ENCODE measurements at places on chromosomes 1 and 21.

DNA sequence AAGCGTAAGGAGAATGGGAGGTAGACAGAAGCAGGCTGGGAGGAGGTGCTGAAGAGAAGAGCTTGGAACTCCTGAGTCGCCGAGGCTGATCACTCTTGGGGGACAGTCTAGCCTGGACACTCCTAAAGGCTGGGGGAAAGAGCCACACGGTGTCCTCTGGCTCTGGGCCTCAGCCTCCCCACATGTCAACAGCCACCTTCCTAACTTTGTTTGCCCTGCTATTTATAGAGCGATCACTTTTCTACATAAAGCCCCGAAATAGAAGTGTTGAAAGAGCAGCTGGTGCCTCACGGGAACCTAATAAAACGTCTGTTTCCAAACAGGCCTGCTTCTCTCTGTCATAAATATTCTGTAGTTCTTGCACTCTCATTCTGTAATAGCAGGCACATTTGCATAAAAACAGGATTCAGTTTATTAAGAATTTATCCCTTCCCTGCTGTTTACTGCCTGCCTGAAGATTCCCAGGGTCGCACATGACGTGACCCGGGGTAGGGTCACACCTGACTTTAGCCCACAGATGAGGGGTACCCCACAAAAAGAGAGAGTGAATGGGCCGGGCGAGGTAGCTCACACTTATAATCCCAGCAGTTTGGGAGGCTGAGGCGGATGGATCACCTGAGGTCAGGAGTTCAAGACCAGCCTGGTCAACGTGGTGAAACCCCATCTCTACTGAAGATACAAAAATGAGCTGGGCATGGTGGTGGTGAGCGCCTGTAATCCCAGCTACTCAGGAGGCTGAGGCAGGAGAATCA, 212.5 kb downstream of the TOMM20 start:
- DNase-seq: no peak

- DNase-seq: no peak
Observed at GRCh38 chr1:84245563-84245962, 55.9 kb upstream of the SAMD13 start.

DNA sequence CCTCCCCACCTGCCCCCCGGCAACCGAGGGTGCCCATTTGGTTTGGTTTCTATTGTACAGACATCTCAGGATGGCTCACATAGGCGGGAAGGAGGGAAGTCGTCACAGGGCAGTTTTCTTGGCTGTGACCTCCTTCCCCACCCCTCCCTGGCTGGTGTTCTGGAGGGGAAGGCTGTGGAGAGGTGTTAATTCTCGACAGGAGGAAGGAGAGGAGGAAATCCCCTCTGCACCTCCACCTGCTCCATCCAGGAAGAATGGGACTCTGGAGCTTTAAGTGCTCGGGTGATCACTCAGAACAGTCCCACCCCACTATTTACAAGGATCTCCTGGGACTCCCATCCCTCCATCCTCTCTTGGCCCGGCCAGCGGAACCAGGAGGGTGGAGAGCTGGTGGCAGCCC, 7.6 kb downstream of the MEX3A start:
- DNase-seq: no peak

DNA sequence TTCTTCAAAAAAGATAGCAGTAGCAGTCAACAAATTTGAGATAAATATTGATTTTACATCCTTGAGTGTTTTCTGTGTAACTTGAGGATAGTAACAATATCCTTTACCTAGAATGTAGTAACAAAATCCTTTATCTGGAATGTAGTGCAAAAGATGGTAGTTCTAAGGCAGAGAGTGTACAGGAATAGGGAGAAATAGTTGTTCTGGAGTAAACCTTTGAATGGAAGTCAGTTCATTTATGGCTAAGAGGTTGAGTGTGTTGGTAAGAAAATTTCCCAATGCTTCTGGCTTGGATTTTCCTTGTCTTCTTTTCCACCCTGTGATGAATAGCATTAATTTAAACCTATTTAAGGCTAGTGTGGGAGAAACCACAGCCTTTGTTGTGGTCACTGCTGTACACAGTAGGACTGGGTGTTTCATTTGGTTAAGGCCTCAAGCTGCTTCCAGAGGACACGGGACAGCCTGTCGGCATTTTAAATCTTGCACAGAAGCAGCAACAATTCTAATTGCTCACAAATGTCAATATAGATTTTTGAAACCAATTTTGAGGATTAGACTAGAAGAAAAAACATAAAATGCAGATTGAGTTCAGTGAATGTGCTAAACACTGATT, 11.3 kb downstream of the NFIA start:
- DNase-seq: no peak

DNA sequence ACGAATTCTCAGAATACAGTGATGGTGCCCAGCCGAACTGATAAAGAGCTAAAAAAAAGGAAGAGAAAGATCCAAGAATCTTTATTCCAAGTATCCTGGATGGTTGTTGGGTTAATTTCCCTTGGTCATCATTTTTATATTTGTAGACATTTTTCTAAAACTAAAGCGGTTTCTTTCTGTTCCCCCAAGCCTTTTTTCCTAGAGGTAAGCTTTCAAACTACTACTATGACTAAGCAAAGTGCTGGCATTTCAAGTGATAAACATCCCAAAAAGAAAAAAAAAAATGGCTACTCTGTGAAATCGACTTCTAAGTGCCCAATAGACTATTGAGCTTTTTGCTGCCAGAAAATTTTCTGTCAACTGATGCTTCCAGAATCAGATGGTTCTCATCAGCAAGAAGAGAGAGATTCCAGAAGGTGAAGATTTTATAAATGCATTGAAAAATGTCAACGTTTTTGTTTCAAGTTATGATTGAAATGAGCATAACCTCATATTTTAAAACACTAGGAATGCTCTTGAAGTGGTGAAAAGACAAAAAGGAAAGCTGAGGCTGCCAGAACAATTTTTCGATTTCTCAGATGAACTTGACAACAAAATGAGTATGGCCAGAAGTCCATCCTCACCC, 96.1 kb upstream of the ZC3H11B start:
- no peak for DNase-seq

DNA sequence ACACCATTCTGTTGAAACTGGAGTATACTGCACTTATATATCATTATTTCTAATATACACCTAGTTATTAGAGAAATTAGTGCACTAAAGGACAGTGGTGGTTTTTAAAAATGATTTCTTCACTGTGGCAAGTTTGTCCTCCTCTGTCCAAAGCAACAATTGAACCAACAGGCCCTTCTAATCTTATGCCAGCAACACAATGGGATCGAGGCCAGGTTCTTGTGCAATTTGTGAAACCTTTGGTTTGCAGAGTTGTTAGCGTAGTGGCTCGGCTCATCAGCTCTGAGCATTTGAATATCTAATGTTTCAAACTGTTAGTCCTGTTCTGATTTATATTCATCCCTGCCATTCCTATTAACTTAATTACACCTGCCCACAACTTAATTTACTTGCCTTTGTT, 9.9 kb upstream of the LRRC39 start:
- DNase-seq: no peak

DNA sequence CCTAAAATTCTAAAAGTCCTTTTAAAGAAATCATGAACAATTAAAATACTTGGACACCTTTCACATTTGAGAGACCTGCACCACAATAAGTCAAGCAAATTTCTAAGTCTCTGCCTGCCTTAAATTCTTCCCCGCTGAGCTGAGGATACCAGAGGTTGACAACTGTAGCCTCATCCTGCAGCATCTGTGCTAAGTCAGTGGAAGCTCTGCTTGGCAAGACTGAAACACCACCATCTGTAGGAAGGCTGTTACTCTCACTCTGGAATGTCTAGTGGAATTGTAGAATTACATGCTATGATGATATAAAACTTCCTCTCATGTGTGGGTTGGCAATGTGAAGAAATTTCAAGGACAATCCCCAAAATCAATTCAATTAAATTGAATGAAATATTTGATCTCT, 1756.5 kb downstream of the NCAM2 start:
- no peak for DNase-seq

GRCh38 chr1:116819081-116819480, 64.9 kb downstream of the CD2 start:
- DNase-seq: no peak

GRCh38 chr1:231853588-231854207, 227.1 kb downstream of the DISC1 start:
- no peak for DNase-seq

DNA sequence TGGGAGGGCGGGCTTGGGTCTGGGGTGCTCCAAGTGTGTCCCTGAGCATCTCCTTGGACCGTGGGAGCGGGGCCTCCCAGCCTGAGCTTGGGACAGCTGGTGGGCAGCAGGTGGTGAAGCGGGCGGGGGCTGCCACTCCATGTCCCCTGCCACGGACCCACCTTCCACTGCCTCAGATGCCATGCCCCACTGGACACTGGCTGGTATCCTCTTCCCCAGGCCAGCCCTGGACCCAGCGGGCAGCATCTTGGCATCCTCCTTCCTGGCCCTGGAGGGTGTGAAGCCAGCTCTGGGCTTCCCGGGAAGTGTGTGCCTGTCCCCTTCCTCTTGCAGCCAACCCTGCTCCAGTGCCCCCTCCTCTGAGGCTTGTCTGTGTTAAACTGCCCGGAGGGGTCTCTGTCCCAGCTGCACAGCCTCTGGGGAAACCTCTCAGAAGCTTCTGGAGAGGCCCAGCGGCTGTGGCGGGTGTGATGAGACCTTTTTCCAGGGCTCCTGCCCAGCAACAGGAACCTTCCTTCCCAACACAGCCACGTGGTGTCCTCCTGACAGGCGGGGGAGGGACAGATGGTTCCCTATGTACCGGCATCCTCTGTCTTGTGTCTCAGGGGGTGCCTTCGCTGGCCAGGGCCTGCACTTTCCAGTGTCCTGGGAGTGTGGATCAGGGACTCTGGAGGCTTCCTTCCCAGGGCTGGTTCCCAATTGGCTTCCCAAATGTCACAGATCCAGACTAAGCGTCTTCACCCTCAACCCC, 81.6 kb upstream of the DISP3 start:
- DNase-seq: no peak

GRCh38 chr1:83742446-83742845, 256.5 kb downstream of the TTLL7 start:
- no peak for DNase-seq

GRCh38 chr1:73577206-73577605, 620.8 kb downstream of the LRRIQ3 start:
- DNase-seq: no peak

GRCh38 chr1:91997607-91998195, 32.1 kb upstream of the EPHX4 start:
- DNase-seq: no peak

DNA sequence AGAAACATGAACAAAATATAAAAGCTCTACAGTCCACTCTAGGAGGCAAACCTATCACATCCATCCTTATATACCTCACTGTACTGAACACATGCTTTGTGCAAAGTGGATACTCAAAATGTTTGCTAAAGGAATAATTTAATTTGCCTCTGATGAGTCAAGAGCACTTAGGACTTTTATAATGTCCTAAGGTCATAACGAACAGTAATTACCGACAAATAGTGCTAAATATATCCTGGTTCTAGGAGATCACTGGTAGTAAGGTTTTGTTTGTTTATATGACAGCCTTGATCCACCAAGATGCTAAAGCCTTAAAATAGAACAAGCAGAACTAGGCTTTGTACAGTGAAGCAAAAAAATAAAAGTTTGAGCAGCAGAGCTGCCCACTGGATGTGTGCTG, 70.6 kb downstream of the GADD45A start:
- no peak for DNase-seq

DNA sequence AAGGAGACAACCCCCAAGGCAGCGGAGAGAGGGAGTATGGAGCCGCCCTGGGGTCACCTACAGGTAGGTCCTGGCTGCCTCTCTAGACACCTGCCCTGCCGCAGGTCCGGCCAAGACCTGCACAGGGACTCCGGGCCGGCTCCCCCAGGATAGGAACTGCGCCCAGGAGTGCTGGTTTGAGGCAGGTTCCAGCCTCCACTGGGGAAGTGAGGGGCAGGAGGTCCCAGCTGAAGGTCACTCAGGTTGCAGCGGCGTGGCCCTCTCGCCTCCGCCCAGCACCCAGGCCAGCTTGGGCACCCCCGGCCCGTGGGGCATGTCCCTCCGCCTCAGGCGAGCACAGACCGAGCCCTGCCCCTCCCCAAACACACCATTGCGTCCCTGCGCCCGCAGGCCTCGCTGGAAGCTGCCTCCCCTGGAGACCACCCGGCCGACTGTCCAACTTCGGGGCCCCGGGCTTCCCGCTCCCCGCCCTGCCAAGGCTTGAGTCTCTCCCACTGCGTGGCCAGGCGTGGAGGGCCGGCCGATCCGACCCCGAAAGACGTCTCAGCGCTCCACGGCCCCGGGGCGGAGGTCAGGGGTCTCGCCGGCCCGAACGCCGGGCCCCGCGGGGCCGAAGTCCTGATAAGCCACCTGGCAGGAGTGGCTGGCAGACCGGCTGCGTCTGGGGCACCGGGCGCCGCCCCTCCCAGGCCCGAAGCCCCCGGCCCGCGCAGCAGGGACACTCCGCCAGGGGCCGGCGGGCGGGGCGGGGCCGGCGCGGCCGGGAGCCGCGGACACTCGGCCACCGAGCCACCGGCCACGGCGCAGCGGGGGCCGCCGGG, 1.4 kb upstream of the SKI start:
- DNase-seq: no peak

DNA sequence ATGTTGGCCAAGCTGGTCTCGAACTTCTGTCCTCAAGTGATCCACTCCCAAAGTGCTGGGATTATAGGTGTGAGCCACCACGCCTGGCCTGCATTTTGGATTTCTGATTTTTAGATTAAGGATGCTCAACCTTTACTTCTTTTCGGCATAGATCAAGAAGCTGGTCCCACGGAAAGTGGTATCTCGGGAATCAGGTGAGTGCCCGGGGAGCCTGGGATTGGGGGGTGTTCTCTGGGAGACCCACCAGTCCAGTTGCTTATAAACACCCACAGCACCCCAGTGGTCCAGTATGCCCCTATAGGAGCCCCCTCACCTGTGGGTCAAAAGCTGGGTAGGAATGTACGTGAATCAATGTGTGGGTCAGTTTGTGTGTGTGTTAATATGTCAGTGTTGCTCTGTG, 3.2 kb downstream of the SH3D21 start:
- no peak for DNase-seq

DNA sequence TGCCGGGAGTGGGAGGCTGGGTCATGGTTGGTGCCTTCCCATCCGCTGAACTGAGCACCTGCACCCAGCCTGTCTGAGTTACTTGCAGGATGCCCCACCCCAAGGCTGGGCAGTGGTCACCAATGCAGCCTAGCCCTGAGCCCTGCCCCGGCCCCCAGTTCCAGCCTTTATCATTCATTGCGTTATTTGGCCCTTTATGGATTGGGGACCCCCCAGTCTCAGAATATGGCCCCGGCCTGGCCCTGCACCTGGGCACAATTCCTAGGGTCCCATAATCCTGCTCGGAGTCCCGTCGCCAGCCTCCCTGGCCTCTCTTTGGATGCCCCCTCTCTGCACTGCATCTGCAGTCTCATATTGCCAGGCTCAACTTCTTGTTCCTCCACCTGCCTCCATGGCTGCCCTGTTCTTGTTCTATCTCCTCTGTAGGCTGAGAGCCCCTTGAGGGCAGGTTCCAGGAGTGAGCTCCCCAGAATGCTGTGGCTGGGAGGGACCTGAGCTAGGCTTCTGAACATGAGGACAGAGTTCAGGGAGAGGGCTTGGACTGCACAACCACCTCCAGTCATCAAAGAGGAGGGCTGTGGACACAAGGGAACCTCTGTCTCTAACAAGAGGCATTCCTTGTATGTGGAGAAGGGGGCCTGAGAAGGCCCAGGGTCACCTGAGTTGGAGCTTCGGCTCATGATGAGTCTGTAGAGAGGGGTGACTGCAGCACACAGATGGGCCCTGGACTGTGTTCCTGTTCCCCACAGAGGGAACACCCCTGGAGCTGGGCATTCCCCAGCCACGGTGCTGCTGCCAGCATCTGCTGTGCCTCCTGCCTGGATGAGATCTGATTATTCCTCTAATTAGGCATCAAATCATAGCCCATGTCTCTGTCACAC, 1.1 kb upstream of the KNCN start:
- no peak for DNase-seq
